Suppressor macrophage (primary cell): ENCODE measurements at places on chromosomes 11 and 22.

DNA sequence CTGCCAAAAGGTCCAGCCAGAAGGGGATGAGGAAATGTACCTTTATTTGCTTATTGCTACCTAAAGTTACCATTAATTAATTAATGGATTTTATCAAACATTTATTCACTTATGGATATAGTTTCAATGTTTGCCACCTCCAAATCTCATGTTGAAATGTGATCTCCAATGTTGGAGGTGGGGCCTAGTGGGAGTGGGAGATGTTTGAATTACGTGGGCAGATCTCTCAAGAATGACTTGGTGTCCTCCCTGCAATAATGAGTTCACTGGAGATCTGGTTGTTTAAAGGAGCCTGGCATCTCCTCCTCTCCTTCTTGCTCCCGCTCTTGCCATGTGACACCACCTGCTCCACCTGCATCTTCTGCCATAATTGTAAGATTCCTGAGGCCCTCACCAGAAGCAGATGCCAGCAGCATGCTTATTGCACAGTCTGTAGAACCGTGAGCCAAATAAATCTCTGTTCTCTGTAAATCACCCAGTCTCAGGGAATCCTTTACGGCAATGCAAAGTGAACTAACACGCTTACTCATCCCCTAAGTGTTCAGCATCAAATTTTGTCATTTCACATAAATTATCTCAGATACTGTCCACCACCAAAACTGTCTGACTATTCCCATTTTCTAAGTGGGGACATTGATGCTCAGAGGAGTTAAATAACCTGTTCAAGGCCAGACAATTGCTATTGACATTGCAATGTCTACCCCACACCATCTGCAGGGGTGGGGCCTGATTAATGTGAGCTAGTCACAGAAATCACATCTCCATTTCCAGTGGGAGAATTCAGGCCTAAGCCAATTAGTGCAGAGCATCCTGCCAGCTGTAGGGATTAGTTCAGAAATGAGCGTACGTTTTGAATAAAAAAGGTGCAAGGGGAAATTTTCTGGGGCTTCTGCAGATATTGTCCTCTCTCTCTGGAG is 51.6 kb upstream of the SYN3 start:
- DNase-seq: no peak

DNA sequence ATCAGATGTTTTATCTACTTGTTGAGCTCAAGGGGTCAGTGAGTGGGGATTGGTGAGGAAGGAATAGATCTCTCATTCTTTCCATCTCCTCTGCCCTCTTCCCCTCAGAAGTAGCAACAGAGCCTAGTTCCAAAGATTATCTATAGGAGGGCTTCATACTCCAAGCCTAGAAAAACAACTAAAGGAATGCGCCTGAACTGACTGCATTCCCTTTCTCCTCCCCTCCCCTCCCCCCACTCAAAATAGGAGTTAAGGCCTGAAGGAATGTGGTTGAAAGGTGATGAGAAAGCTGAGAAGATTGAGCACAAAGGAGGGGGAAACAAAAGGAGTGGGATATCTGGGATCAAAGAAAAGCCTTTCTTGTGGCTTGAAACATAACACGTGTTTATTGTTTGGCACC is 10.5 kb downstream of the EMSY start:
- DNase-seq: no peak

DNA sequence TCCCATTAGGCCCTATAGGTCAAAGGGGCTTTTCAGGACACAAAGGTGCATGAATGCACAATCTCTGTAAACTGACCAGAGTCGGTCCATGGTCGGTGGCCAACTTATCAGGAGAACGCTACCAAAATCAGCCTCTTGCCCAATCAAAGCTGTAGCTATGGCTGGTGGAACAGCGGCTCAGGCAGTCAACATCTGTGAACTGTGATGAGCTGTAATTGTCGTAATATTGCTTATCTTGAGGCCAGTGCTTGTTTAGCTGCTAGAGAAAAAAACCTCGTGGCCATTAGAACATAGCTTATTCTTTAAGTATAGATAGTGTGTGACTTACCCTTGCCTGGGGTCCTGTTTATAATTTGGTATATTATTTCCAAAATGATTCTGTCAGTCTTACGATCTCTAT is 14.4 kb upstream of the CHST1 start:
- DNase-seq: no peak

DNA sequence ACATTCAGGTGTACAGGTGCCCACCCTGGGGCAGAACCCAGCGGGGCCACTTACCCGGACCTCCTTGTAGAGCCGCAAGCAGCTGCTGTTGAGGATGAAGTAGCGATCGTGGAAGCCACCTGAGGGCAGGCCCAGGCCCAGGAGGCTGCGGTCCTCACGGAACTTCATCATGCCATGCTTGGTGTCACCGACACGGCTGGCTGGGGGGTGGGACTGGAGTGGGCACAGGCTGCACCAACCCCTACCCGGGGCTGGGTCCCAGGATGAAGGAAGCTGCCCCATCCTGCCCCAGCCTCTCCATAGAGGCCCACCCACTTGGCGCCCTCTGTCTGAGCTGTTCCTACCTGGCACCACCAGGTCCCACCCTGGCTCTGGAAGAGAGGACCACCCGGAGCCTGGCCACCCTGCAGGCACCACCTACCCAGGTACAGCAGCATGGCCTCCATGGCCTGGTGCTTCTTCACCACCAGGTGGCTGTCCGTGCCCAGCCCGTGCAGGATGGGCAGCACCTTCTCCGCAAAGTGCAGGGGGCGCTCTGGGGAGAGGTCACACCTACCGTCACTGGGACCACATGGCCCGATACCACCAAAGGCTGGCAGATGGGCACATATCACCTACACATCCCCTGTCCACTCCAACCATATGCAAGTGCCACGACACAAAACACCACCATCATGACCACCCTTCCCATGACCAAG is 19.2 kb upstream of the PDE2A start:
- DNase-seq: no peak

DNA sequence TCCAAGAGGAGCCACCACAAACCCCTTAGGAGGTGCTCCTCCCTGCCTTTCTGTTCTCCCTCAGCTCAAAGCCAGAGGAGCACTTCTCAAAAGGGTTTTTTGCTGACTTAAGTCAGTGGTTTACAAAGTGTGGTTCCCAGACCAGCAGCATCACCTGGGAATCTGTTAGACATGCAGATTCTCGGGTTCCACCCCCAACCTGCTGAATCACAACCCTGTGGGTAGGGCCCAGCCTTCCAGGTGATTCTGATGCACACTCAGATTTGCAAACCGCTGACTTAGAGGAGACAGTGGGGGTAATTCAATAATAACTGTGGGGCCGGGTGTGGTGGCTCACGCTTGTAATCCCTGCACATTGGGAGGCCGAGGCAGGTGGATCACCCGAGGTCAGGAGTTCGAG is 22.8 kb downstream of the CREB3L1 start:
- no peak for DNase-seq

DNA sequence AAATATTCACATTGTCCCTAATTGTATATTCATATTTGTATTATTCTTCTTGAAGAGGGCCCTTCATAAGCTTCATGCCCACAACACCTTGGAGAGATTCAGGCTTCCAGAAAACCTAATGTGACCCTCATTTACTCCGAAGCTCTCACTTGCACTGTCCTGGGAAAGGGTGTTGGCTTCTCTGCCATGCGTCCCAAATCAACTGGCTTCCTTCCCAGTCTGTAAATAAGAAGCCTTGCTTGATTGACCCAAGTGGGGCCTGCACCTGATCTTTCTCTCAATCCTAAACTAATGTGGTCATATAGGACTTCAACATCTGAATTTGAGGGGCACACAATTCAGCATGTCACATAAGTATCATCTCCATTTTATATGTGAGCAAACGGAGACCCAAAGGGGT is 40.5 kb upstream of the ZBTB16 start:
- DNase-seq: no peak

GRCh38 chr11:132168344-132168981 is 798.0 kb downstream of the NTM start:
- no peak for DNase-seq

- DNase-seq: peak; percentile 81
These were observed 1.2 kb upstream of the GAL start for GRCh38 chr11:68683121-68683520.

DNA sequence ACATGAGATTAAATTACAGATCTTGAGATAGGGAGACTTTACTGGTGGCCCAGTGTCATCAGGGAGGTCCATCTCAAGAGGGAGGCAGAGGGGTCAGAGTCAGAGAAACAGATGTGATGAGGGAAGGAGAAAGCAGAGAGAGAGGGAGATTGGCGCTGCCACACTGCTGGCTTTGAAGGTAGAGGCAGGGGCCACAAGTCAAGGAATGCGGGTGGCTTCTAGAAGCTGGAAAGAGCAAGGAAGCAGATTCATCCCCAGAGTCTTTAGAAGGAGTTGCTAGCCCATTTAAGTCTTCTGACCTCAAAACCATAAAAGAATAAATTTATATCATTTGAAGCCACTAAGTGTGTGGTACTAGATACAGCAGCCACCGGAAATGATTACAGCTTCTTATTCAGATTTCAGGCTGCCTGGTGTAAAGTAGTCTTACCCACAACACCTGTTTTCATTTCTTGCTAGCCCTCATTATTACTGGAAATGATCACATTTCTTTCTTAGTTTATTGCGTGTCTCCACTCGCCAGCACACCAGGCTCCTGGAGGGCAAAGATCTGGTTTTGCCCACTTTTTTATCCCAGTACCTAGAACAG is 12.6 kb upstream of the SERPINH1 start:
- DNase-seq: no peak

DNA sequence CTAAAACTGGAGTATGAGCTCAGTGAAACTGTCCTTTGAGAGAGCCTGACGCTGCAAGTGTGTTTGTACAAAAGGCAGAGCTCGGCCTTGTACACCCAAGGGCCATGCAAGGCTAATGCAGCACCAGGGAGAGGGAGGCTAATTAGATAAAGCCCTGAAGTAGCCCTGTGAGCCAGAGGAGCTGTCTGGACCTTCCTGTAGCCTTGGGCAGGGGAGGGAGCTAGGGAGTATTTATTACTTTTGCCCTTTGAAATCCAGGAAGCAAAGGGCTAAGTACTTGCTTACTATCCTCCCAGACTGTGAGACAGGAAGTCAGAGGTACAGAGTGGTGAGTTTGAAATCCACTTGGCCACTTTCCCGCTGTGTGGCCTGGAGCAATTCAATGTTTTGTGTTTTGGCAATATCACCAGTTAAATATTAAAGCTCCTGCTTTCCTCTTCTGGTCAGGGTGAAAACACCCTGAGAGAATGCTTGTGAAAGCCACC is 10.2 kb upstream of the LDHA start:
- DNase-seq: peak; percentile 46

- peak; percentile 43 for DNase-seq
These were observed 69.9 kb downstream of the MPPED1 start for GRCh38 chr22:43481568-43482317.

- DNase-seq: no peak
These were observed 62.6 kb upstream of the PRSS23 start for GRCh38 chr11:86737737-86738136.

- no peak for DNase-seq
These were observed 50.0 kb downstream of the PIK3C2A start for GRCh38 chr11:17157761-17158160.

DNA sequence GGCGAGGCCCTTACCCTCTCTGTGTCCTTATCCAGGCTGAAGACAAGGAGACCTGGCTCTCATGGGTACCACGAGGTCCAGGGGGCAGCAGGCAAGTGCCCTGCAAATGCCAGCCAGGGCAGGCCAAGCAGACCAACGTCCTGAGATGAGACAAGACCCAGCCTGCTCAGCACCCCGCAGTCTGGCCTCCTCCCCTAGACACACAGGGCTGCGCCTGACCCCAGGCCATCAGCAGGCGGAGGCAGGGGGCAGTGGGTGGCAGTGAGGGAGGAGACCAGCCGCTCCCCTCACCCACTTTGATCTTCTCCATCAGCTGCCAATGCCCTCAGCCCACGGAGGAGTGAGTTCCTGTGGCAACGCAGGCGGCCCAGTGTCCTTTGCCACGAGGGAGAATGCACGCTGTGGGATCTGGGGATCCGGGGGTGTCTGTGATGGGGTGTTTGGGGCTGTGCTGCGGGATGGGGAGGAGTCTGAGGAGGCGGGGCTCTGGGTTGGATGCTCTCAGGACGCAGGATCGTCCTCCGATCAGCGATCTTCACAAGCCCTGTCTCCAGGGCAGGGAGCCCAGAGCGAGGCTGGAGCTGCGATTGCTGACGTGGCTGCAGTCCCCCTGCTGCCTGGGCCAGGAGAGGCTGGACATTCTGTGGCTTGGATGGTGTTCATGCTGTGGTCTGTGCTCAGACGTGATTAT is 30.5 kb upstream of the PPARA start:
- no peak for DNase-seq

DNA sequence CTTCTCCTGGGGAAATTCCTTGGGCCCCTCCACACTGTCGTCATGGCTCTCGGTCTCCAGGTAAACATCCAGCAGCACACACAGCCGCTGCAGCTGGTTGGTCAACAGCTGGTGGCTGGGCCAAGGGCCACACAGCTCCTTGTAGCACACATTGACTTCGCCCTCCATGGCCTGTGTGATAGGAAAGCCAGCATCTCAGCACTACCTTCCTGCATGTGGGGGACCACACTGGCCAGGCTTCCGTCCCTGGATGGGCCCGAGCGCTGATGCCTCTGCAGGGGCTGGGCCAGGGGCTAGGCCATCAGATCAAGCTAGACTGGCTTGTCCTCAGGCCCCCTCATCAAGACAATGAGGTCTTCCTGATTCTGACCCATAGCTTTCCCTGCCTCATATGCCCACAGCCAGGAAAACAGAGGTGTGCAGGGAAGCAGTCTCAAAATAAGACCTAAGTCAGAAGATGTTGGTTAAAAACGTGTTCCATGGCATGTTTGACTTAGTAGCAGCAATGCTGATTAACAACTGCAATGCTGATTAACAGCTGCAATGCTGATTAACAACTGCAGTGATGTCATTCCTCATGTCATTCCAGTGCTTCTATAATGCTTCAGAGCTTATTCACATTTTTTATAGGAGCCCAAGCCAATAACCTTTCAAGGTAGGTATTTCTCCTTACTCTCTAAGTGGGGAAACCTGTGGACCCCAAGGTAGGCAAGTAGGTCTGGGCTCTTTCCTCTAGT is 31.3 kb downstream of the NEFH start:
- no peak for DNase-seq

DNA sequence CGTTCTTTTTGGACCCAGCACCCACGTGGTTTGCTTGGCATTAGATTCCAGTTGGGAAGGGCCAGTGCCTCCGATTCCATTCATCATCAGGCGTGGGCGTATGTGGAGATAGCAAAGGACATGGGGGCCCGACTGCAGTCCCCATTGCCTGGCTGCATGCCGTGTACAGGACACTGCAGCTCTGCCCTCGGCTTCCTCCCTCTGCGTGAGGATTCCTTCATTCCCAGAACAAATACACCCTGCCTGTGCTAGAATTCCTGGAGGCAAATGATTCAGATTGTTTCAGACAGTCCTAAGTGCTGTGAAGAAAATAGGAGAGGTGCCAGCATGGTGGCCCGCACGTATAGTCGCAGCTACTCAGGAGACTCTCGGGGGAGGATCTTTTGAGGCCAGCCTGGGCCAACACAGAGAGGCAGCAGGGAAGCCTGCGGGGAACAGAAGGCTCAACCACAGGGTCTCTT is 15.4 kb downstream of the DERL3 start:
- no peak for DNase-seq

GRCh38 chr11:80031014-80031600 is 590.3 kb upstream of the TENM4 start:
- no peak for DNase-seq
